ENCODE measurements at places on chromosomes 1 and 21.

- no peak for DNase-seq
Measured at GRCh38 chr1:11990303-11991032, 10.2 kb downstream of the MFN2 start.

DNA sequence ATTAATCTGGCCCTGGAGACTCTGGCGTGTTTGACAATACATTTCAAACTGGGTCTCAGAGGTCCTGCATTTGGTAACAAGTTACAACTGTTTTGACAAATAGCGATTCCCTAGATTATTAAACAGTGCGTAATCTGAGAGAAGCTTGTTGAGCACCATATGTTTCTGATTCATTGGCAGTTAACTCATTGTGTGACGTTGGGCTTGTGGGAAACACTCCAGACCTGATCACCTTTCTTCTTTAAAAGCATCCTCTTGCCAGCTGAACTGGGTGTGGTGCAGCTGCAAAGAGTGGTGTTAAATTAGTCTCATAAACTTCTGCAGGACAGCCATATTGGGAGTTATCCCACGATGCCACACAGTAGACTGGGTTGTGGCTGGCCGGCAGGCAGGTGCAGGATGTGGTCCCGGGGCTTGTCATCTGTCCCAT, 82.7 kb downstream of the CDC7 start:
- no peak for DNase-seq

- DNase-seq, result no peak
Measured at GRCh38 chr21:28489821-28490350, 502.8 kb downstream of the LTN1 start.

DNA sequence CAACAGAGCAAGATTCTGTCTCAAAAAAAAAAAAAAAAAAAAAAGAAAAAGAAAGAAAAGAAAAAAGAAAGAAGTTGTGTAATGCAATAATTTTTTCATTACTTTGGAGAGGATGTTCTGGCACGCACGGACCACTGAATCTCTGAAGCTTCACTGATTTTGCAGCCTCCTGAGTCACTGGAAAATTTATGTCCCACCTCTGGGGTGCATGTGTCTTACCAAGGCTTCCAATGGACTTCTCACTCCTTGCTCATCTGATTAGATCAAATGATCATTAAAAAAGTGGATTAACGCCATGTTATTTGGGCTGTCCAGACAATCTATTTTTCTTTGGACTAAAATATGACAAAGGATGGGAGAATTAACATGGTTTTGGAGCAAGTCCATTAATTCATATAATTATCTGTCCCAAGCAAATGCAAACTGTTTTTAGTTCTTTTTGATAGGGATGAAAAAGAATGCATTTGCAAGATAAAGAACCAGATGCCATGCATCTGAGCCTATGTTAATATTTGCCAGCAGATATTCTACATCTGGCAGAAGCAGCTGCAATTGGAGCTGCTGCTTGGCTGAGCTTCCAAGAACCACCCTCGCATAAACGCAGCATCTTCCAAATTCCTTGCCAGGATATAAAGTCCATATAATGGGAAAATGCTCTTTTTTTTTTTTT, 10.1 kb upstream of the MAP1LC3C start:
- no peak for DNase-seq

- DNase-seq, result peak; percentile 52
Measured at GRCh38 chr1:61053712-61054600, 28.4 kb upstream of the NFIA start.

GRCh38 chr21:36155603-36156338, 853 bp upstream of the DOP1B start:
- peak; percentile 51 for DNase-seq

DNA sequence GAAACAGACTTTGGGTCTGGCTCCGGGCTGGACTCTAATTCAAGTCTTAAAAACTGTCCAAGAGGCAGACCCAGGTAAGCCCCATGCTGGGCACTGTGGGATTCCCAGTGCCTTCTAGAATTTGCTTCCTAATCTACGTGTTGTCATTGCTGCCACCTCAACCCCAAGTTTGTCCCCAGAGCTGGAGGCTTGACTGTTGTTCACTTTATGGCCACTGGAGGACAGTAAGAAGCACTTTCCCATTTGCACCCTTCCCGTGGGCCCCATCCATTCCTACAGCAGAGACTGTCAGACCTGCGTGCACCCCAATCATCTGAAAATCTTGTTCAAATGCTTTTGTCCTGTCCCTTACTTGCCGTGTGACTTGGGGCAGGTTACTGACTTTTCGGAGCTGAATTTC, 29.4 kb upstream of the VASH2 start:
- no peak for DNase-seq

DNA sequence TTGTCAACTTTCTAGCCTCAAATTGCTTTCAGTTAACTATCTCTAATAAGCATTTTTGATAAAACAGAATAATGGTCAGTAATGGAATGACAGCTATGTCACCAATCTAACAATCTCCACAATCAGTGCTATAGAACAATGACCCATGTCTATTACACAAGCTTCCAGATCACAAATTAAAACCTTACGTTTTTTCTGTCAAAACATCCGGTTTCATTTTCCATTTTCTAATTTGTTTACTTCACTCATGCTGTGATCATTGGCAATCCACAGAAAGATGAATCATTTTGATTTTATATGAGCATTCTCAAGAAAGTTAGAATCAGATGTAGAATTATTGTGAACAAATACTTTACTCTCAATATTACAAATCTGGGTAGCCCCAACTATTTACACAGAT, 80.3 kb downstream of the KCNT2 start:
- DNase-seq, result no peak

DNA sequence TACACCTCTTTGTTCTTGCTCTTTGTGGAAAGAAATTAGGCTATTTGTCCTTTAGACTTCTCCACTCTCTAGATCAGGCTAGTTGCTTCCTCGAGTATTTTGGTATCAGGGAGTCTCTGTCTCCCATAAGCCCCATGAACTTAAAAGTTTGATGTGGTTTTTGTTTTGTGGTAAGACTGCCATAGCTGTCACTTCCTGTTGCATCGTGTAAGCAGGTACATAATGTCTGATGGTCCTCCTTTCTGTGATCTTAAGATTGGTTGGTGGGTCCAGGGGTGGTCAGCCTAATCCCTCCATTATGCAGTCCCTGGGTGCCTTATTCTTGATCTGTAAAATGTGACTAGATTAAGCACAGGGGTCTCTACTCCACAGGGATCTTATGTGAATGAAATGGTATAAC, 23.1 kb downstream of the CD53 start:
- no peak for DNase-seq

- no peak for DNase-seq
Measured at GRCh38 chr1:5768014-5768413, 224.2 kb downstream of the NPHP4 start.

DNA sequence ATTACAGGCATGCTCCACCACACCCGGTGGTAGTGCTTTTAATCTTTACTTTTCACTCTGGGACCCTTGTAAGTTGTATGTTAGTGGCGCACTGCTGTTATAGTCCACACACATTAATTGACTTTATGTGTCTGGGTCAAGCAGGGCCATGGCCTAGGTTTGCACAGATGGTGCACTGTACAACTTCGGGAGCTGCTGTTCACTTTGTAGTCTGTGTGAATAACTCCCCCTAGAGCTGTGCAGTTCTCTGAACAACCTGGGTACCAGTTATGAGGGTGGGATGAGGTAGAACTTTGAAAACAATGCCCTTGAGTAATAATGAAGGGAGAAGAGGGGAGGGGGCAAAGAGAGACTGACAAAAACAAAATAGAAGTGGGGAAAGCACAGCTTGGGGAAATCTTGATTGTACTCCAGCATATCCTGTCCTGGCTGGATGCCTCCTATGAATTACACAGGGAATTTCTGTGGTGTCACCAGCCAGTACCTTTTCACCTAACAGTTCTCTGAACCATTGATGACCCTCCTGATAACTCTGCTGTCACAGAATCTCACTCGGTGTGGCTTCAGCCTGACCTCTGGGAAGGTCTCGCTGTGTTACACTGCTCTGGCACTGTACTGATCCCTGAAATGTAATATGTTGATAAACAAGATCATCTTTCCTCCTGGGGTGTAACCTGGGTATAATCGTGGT, 2.2 kb downstream of the PTGFRN start:
- DNase-seq, result no peak

DNA sequence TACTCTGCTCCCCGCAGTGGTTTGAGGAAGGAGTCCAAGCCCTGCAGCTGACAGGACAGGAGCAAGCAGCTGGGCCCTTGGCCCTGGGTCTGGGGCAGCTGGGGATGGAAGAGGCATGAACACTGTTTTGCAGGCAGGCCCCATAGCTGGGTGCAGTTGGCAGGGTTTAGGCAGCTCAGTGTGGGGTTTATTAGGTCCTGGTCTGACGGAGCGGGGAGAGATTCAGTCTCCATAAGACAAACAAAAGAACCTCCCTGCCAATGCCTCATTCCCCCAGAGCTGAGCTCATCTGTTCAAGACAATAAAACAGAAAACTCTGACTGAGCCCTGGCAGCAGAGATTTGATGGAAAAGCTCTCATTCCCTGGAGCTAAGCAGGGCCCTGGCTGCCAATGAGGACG, 37.3 kb downstream of the OLFML2B start:
- DNase-seq, result no peak

DNA sequence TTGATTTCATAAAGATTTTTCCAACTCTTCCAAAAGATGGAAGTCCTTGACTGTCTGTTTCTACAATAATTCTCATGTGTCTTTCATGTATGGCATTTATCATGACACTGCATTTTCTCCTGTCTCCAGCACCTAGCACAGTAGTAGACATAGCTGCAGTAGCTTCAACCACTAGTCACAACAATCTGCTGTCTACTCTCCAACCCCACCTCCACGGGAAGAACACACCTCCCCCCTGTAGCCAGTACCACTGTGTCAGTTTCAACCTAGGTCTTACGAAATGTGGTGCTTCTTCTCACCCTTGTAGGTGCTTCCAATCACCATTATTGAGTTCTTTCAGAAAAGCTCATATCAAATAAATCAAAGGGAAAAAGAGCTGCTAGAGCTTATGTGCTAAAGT, 425.1 kb upstream of the ADAMTS5 start:
- no peak for DNase-seq

DNA sequence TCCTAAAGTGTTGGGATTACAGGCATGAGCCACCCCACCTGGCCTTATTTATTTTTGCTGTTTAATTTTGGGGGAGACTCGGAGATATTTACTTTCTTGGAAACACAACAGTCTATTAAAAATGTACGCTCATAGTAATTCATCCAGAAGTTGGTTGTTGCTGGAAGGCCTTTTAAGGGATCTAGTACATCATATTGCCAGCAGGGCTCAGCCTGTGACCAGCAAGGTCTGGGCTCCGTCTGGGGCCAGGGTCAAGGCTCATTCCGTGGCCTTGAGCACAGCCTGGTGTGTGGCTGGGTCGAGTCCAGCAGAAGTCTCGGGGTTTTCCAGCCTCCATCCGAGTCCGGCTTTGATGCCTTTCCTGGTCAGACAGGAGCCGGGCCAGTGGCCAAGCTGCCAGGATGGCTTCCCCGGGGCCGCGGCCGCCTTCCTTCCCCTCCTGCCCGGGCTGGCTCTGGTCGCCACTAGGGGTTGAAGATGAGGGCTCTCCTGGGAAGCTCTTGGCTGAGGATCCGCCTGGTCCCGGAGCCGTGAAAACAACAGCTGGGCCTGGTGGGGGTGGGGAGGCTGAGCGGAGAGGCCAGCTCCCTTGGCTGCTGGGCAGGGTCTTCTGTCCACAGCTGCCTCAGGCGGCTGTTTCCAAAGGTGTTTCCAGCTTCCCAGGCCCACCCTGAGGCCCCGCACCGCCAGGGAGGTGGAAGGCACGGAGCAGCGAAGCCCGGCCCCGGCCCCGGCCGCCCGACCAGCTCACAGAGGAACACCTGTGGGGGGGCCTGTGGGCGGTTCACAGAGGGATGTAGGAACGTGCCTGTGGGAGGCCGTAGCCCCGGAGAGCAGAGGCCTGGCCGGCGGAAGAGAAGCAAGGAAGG, 5.1 kb upstream of the VWA1 start:
- no peak for DNase-seq

GRCh38 chr21:38996355-38996754, 186.9 kb downstream of the PSMG1 start:
- no peak for DNase-seq

GRCh38 chr1:230205719-230206198, 138.7 kb downstream of the GALNT2 start:
- no peak for DNase-seq

DNA sequence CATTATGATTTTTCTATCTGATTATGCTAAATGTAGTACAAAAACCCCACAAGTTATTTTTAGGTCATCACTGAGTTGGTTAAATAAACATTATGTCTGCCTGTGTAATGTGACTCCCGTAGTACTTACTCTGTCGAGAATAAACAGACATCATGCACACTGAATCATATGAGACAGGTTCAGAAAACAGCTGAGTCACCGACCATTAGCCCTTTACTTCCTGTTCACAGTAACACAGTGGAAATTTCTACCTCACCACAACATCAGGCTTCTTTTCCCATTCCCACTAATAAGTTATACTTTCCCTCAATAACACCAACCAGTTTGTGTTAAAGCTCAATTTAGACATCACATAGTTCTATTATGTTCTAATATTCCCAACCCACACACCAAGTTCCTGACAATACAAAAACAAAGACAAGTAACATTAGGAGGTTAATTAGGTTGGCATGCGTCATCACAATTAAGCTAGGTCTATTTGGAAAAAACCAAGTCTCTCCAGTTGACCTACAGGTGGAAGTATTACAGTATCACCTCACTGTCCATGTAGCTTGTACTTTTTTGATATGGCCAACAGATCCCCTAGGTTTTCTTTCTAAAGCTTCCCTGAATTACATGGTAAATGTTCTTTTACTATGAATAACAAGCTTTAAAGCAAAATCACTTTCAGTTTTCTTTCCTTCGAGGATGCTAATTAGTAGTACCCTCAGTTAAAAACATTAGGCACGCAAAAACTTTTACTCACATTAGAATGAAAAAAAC, 154.2 kb downstream of the EIF4G3 start:
- peak; percentile 93 for DNase-seq

DNA sequence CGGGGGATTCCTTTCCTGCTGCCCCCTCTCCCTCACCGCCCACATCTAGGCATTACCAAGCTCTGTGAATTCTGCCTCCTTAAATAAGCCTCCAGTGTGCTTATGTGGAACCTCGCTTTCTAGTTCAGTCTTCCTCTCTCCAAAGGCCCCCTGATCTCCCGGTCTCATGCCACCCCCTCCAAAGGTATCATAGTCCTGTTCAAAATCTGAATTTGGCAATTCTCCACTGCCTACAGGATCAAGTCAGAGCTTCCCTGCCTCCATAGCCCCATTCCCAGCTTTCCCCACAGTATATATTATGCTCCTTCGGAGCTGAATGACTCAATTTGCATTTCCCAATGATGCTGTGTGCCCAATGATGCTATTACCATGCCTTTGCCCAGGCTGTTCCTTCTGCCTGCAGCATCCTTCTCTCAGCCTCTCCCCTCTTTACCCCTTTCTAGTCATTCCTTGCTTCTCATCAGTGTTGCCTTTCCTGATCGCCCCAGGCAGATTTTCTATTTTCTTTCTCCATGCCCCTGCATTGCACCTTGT, 1.7 kb downstream of the AZIN2 start:
- DNase-seq, result no peak

- no peak for DNase-seq
Measured at GRCh38 chr1:80244372-80244771, 1237.8 kb upstream of the ADGRL4 start.

DNA sequence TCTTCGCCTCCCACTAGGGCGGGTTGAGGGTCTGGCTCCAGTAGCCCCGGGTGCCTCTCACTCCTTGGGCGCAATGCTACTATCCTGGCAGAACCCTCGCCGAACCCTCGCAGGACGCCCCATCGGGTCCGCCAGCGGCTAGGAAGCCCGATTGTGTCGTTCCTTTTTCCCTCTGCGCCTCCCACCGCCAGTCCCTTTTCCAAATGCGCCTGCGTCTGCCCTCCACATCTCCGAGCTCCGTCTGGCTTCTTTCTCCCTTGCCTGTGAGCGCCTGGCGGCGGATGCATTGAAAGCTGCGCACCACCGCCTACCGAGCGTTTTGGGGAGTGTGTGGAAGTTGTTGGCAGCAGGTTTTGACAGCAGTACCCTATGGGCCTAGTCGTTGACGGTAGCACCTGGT, 1.0 kb upstream of the DIRAS3 start:
- no peak for DNase-seq
